ENCODE measurements at places on chromosomes 16 and 17.

DNA sequence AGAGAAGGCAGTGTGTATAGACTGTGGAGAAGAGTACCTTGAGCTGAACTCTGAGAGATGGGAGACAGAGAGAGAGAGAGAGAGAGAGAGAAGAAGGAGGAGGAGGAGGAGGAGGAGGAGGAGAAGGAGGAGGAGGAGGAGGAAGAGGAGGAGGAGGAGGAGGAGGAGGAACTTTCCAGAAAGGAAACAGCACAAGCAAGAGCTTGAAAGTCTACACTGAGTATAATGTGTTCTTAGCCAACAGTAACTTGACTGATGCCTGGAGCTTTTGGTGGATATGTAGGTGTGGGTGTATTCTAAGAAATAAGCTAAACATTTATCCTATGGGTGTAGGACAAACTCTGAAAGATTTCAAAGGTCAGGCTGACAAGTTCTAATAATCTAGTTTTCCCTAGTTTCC, 116.4 kb downstream of the SNX11 start:
- DNase-seq: no peak

DNA sequence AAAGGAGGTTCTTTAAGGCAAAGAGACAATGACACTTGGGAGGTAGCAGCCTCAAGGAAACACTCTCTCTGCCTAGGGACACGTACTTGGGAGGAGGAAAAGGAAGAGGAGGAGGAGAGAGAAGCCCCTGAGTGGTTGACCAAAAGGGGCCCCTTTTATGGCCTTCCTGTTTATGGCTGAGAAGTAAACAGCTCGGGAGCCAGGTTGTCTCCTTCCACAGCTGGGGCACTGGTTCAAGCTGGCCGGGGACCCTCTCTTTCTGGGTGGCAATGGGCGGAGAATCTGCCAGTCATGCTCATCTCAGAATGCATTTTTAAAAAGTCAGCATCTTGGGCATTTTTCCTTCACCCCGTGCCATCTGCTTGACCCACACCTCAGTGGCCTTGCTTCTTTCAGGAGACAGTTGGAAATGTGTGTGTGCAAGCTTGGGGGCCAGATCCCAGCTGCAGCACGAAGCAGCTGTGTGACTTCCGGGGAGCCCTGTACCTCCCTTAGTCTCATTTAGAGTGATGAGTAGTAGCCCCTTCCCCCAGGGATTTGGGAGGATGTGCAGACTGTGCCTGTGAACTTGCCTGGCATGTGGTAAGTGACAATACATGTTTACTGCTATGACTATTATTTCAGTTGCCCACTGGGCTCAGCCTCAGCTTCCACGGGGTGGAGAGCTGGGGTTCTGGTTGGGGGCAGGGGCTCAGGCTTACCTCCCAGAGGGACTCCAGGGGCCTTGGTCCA, 33.8 kb upstream of the SALL1 start:
- no peak for DNase-seq

DNA sequence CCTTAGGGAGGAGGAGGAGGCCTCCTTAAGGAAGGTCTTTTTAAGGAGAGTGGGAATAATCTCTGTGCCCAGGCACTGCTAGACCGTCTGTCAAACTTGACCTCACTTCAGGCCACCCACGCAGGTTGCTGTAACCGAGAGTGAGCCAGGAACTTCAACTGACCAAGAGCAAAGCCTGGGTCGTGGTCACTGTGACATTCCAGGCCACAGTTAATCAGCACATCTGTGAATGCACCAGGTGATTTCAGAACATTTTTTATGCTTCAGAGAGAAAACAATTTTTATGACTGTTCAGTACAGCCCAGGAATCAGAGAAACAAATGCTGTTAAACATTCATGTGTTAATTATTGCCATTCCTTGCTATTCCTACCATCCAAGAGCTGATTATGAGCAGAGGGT, 226.6 kb upstream of the ASIC2 start:
- no peak for DNase-seq

- peak; percentile 76 for DNase-seq
Observed at GRCh38 chr17:46264456-46265198, 30.3 kb upstream of the LRRC37A start.

- no peak for DNase-seq
Observed at GRCh38 chr16:81634380-81635062, 144.6 kb upstream of the PLCG2 start.

- DNase-seq: no peak
Observed at GRCh38 chr17:74309902-74310301, 16.1 kb upstream of the KIF19 start.

GRCh38 chr16:76946879-76947278, 244.1 kb upstream of the MON1B start:
- DNase-seq: no peak

GRCh38 chr17:67137860-67138259, 93.5 kb downstream of the CACNG1 start:
- DNase-seq: no peak

- DNase-seq: no peak
Observed at GRCh38 chr16:15972046-15972868, 22.8 kb downstream of the ABCC1 start.

GRCh38 chr17:64498308-64499203, 1.7 kb upstream of the POLG2 start:
- DNase-seq: peak; percentile 39

DNA sequence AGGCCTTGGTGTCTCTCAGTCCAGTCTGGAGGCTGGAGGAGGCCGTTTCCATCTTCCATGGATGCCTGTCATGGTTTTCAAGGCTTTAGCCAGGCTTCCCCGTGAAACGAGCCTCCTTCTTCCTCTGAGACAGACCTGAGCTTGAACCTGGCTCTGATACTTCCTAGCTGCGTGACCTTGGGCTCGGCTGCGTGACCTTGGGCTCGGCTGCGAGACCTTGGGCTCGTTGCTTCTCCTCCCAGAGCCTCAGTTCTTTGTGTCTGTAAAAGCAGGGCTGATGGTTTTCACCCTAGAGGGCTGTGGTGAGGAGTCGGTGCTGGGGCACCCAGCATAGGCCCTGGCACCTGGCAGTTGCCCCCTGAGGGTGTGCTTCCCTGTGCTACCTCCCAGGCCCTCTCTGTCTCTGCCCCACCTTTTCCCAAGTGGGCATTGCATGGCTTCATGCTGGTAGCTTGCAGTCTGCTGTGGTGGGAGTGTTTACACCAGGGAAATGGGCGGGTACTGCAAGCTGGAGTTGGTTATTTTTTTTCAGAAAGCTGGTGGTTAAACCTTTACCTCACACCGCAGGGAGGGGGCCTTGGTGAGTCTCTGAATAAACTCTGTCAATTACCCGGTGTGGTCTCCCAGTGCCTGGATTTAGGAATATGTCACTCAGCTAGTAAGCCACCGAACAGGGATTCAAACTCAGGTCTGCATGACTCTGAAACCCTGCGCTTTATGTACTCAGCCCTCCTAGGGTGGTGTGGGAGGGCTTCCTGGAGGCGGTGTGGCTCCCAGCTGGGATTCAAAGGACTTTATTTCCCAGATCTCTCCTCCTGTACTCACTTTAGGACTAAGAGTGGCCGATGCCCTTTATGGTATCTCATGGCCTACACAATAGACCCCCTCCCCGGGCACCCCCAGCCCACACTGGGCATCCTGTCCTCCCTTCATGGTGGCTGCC, 129.0 kb upstream of the CIBAR2 start:
- DNase-seq: no peak

DNA sequence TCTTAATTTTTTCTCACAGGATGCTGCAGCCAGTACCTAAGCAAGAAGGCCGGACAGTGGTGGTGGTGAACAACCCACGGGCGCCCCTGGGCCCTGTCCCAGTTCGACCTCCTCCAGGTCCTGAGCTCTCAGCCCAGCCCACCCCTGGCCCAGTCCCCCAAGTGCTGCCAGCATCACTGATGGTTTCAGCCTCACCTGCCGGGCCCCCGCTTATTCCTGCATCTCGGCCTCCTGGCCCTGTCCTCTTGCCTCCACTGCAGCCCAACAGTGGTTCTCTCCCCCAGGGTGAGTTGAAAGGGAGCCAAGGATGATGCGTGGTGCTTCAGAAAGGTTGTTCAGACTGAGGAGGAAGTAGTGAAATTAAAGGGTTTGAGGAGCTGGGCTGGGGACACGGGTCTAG, 21.7 kb downstream of the SRCAP start:
- DNase-seq: no peak

DNA sequence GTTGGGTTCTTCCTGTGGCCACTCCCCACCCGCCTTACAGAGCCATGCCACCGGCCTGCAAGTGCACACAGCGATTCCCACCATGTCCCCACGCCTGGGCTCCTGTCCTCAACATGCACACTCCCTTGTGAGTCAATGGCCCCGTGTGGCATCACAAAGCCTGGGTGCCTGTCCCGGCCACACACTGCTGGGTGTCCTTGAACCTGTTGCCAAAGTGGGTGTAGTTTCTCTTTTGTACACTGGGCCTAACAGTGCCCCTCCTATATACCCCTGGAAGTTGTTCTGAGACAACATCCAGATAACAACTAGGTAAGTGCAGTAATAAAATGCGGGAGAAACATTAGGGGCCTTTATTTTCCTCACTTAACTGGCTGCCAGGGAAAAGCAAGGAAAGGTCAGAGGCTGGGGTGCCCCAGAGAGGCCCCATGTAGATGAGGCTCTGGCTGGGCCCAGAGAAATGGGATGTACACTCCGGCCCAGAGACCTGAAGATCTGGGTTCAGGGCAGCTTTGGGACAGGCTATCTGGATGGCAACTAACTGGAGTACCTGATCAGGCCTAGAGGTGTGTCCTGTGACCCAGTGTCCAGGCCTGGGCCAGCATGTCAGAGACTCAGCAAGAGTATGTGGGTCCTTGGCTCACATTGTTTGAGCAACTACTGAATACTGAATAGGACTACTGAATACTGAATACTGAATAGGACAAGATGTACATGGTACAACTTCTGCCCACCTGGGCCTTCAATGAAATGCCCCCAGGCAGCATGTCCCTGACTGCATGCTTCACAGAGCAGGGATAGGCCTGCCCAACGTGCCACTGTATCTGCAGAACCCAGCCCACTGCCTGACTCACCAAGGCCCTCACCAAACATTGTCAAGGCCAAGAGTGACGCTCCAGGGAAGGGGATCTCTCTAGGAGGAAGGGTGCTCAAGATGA, 8.3 kb downstream of the ABCC3 start:
- no peak for DNase-seq

DNA sequence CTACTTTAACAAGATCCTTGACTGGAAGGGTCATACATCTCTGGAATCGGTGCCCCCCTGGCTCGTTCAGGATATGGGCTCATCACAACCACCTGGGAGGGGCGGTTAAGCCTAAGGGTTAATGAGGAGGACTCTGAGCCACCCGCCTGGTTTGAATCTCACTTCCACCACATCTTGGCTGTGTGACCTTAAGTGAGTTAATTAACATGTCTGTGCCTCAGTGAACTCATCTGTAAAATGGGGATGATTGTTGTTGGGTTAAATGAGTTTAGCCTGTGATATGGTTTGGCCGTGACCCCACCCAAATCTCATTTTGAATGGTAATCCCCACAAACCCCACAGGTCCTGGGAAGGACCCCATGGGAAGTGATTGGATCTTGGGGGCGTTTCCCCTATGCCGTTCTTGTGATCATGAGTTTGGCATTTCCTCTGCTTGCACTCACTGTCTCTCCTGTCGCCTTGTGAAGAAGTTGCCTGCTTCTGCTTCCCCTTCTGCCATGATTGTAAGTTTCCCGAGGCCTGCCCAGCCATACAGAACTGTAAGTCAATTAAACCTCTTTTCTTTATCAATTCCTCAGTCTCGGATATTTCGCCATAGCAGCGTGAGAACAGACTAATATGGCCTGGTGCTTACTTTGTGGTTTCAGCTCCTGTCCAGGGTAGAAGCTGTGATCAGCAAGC, 214.0 kb upstream of the CIBAR2 start:
- no peak for DNase-seq

GRCh38 chr17:60167065-60167741, 17.4 kb downstream of the CA4 start:
- no peak for DNase-seq

DNA sequence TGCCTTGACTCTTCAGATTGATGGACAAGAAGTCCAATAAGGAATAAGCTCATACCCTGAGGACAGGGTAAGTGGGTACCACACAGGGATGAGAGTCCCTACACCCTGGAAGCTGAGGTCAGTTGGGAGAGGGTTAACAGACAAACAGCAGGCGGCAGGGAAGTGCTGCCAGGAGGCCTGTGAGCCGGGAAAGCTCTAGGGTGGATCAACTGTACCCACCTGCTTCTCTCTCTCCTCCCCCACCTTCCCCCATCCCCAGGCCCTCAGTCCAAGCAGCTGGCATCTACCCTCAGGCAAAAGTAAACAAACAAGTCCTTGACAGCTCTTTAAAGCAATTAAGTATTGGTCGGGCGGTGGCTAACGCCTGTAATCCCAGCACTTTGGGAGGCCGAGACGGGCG, 20.7 kb upstream of the MYLK3 start:
- DNase-seq: no peak

DNA sequence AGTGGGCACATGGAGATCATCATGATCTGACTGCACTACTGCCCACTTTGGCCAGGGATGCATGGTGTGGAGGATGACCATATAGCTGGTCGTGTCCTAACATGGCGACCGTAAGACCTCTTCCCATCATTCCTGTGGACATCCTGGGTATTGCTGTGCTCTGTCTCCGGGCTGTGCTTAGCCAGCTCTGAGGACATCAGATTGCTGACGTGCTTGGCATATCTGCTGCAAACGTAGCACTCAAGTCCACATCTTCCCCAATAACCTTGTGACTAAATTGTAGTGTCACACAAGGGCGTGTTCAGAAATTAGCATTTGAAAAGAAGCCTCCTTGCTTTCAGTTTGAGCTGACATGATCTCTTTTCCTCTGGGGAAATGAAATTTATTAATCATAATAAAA, 373.2 kb downstream of the RBFOX1 start:
- DNase-seq: no peak

DNA sequence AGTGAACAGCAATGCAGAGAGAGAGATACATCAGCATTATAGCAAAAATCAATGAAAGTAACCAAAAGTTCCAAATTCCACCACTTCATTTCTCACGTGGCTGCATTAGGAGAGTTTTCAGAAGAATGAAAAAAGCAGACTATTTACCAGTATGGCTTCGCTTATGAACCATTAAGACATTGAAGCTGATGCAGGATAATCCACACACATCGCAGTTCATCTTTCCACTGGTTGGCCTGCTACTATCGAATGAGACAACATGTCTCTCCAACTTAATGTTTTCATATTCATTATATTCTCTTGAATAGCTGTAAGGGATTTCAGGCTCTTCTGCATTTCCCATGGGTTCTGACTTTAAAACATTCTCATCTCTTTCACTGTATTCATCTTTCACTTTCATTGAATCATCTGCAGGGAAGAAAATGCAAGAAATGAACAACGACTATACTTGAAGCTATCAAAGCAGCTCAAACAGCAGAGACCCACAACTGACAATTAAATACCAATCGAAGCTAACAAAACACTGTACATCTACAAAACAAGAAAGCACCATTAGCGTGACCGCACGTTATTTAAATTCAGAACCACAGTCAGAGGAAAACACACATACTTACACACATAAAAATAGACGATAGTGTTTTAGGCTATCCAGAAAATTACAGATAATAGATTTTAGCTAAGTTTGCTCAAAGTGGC, 54.9 kb downstream of the GRB7 start:
- no peak for DNase-seq

DNA sequence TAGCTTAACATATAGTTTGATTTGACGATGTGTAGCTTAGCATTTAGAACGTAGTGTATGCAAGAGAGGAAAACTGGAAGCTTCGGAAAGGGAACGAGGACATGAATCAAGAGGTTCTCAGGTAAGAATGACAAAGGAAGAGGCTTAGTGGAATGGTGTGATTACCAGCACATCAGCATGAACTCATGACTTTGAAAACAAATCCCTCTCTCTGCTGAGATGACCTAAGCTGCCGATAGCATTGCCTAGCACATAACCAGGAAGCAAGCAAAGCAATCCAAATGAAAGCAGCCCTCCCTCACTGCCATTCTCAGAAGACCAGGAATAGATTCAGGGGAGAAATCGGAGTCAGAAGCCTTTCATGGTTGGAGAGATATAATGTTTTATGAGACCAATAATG, 51.3 kb upstream of the CCL1 start:
- DNase-seq: no peak

Measured in stimulated activated naive CD4-positive, alpha-beta T cell (primary cell).